ENCODE measurements at places on chromosomes 7 and 10.

- DNase-seq = no peak
Measured at GRCh38 chr10:30503700-30504266, 69.8 kb downstream of the MAP3K8 start.

DNA sequence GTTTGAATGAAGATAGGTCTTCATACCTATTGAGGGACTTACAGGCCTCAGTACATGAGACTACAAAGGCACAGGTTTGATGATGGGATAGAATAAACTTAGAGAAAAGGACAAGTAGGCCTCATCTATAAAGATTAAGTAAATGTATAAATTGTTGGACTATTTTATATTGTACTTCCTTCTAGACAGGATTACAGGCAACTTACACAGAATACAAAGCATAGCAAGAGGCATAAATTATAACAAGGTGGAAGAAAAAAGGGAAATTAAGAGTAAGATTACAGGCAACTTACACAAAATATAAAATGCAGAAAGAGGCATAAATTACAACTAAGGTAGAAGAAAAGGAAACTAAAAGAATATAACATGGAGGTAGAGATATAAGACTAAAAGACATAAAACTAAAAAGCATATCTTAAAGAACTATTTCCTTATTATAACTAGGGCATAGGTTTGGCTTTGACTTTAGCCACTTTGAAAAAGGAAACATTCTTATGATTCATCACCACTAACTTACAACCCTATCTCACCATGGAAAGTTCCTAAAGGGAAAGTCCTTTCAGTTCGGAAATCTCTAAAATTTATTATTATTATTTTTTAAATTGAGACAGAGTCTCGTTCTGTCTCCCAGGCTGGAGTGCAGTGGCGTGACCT is 153.1 kb downstream of the GALNT11 start:
- no peak for DNase-seq

- DNase-seq = no peak
Measured at GRCh38 chr10:121217331-121217730, 366.2 kb downstream of the WDR11 start.

DNA sequence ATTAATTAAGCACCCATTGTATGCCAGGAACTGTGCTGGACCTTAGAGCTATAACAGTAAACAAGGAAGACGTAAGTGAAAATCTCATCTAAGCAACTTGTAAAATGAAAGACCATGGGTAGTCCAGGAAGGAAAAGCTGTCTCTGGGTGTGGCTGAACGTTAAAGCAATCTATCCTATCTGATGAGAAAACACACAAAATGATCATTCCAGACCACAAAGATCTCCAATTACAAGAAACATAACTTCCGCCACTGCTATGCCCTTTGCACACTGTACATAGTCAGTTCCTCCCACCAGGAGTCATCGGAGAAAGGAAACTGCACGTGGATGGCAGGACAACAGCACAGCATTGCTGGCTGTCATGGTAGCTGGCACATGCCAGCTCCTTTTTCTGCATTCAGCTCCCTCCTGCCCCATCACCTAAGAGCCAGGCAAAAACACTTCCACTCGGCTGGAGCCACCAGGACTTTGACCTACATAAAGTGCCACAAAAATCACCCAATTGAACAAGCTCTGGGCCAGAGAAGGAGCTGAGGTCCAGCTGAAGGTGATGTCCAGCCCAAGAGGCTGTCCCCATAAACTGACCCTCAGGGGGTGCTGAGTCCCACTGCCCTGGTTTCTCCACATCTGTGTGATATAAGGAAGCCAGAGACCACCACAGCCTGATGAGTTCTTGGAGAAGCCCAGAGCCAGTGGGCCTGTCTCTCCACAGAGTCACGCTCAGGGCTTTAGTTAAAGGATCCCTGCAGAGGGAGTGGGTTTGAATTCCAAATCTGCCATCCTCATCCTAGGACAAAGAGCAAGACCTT is 56.4 kb downstream of the STEAP1B start:
- no peak for DNase-seq

GRCh38 chr10:113267619-113268562 is 285.0 kb upstream of the HABP2 start:
- no peak for DNase-seq

DNA sequence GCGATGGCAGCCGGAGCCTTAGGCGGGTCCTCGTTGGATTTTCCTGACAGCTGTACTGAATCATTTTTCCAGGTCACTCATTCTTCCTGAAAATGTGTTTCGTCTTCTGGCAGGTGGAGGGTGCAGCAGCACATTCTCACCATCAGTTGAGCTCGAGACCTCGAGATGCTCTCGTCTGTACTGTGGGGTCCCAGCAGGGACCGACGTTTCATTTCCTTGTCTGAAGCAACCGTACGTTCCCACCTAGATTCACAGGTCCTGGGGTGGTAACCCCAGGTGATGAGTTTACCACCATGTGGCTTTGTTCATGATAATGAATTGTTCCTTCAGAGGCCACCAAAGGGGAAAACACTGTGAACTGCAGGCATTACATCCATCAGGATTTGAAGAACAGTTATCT is 298.5 kb upstream of the FOXK1 start:
- no peak for DNase-seq

DNA sequence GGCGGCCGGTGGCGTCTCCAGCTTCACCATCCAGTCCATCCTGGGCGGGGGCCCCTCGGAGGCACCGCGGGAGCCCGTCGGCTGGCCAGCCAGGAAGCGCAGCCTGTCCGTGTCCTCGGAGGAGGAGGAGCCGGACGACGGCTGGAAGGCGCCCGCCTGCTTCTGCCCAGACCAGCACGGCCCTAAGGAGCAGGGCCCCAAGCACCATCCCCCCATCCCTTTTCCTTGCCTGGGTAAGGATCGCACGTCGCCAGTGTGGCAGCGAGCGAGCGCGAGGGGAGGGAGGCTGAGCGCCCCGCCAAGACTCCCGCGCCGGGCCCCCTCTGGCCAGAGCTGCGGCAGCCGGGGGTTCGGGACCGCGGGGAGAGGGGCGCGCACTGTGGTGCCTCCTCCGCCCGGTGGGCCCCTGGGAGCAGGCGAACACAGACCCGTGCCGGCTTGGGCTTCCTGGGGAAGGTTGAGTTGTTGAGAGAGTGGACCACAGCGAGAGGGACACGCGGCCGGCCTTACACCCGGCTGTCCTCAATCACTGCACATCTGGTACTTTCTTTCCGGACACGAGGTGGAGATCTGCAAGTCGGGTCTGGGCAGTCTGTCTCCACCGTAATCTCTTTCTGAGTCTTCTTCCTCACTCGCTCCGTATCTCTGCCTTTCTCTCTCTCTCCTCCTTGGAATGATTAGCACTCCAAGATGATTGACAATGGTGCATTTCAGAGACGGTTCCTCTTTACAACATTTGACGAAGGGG is 652 bp downstream of the HMX2 start:
- no peak for DNase-seq

- no peak for DNase-seq
Measured at GRCh38 chr7:19982841-19983835, 209.7 kb upstream of the TMEM196 start.

DNA sequence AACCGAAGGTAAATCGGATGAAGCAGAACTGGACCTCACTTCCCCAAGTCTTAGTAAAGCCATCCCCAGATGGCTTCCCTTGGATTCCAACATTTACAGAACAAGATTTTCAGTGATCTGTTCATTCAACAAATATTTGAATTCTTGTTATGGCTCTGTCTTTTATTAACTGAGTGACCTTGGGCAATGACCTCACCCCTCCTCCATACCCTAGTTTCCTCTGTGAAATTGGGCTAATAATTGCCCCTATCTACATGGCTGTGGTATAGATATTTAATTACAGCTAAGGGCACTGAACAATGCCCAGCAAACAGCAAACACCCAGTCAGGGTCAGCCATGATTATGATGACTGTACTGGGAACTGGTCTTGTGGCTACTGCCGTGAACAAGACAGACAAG is 19.1 kb downstream of the TECTB start:
- DNase-seq = no peak

DNA sequence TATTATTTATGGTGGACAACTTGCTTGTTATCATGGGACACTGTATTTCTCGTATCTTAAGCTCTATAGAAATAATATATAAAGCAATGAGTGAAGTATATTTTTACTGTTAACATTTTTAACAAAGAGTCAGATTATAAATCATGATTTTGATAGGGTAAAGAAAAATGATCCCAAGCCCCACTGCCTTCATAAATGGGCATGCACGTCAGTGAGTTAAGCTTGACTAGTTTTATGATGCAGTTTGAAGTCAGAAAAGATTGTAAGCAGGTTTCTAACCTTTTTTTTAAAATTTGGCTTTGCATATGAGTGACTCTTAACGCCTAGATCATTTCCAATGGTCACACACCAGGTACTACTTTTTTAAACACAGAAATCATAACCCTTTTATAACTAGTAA is 152.8 kb downstream of the GNAT3 start:
- DNase-seq = no peak

DNA sequence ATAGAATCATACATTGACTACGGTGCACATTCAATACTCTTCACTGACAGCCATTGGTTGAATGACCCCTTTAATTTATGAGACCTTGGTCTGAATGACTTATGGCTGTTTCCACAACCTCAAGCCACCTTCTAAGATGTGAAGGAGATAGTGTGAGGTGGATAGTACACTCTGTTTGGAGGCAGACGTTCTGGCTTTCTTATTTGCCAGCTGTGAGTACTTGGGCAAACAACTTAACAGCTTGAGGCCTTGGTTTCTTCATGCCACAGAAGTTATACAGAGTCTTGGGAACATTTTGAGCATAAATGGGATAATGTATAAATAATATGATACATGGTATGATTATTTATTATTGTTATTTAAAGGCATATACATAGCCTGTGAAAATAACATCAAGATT is 62.0 kb downstream of the BPGM start:
- no peak for DNase-seq

GRCh38 chr10:53765311-53765710 is 992.7 kb upstream of the MBL2 start:
- DNase-seq = no peak

GRCh38 chr10:128443925-128444518 is 317.8 kb upstream of the MKI67 start:
- no peak for DNase-seq

- DNase-seq = no peak
Measured at GRCh38 chr7:29840701-29841100, 34.4 kb downstream of the WIPF3 start.

GRCh38 chr7:110718503-110719205 is 372.3 kb upstream of the LRRN3 start:
- DNase-seq = no peak

DNA sequence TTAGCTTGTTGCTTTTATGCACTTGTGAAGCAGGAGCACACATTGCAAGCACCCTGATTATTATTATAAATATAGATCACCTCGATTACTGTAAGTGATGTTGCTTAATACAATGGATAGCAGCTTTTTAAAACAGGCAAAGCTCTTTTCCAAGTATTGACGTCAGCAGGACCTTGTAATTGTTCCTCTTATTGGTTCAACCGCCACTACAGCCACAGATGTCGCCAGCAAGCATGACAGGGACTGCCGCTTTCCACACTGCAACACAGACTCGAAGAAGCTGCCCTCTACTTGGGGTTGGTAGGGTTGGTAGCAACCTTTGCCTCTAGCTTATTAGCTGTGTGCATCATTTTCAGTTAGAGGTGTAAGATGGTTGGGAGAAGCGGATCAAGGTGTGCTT is 167.6 kb downstream of the ZNF365 start:
- DNase-seq = no peak

DNA sequence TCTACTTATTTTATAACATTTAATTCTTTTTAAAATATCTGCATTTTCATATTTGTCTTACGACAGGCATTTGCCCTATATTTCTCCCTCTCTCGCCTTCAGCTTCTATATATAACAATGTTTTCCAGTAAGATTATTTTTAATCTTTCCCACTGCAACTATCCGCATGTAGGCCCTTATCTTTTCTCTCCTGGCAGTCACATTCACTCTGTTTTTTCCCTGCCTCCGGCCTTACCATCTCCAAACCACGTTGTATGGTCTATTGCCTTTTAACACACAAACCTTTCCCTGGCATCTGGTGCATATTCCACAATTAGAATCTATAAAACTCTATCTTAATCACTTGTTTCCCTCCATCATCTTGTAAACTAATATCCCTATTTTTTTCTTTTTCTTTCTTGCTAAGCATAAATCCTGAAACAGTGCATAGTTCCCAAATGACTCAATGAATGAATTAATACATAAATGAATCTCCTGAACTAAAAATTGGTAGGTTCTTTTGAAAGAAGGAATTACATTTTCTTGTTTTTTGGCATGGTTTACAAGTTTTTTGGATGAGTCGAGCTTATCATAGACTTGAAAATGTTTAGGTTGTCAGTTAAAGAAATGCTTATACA is 173.2 kb downstream of the SEMA3A start:
- DNase-seq = no peak

- no peak for DNase-seq
Measured at GRCh38 chr10:5447056-5447455, 34.7 kb downstream of the NET1 start.

GRCh38 chr7:136688601-136689000 is 179.9 kb upstream of the CHRM2 start:
- no peak for DNase-seq

DNA sequence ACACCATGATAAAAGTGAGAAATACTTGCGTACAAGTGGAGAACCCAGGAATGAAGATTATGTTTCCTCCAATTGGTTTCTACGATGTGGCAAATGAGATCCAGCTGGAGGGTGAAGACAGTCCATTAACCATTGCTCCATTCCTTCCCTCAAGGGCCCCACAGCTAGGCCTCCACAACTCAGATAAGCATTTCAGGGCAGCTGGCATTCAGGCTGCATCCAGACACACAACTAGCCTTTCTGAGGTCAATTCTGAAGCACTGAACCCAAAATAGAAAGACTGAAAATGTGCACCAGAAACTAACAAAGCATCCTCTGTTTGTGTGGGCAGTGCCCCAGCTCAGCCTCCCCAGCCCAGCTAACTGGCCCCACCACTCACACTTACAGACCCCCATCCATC is 94.8 kb downstream of the GSAP start:
- no peak for DNase-seq

GRCh38 chr10:34551295-34551694 is 263.8 kb downstream of the PARD3 start:
- DNase-seq = no peak

DNA sequence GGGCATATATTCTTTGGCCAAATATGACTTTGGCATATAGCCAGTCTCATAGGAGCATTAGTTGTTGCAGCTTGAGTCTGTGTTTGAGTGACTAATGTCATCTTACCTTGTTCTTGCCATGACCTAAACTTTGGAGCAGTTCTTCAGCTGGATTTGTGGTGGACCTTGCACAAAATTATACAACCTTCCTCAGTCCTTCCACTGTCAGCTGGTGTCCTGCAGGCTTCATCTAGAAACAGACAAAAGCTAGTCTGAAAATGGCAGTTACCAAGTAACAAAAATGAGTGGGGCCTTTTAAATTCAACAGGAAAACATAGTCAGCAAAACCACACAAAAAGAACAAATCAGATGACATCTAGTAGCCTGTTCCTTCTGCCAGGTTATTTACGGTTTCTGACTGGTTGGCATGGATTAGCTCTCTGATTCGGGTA is 59.5 kb upstream of the HECTD2 start:
- no peak for DNase-seq

Data from stimulated activated CD8-positive, alpha-beta memory T cell treated with anti-CD3 and anti-CD28 coated beads, Interleukin-4, amount 100 ng/mL, for 4 hours (primary cell).